ENCODE measurements at places on chromosomes 12 and 14. TPM values are rescaled to one million over a fixed set of nuclear protein-coding genes. Genes with fewer than 3 reads are reported as not detected.

ACYP1 gene
- total RNA-seq: 7.7 TPM

ADAM21 gene
- total RNA-seq: under 0.01 TPM

IFT81 gene
- 8.2 TPM for total RNA-seq

KCNC2 gene
- total RNA-seq: not detected

ACSS3 gene
- 8.9 TPM for total RNA-seq

PTGR2 gene
- total RNA-seq: 17.8 TPM

C1RL gene
- total RNA-seq: 26.2 TPM

KHNYN gene
- 23.9 TPM for total RNA-seq

BCL11B gene
- total RNA-seq: under 0.01 TPM

OVCH1 gene
- not detected for total RNA-seq

TAS2R46 gene
- not detected for total RNA-seq

IFNG-AS1 gene
- not detected for total RNA-seq

DPPA3 gene
- total RNA-seq: not detected

SERPINA5 gene
- total RNA-seq: under 0.01 TPM

SERPINA4 gene
- total RNA-seq: not detected

LACRT gene
- total RNA-seq: not detected

SLCO1B3 gene
- total RNA-seq: not detected

CLEC12A gene
- total RNA-seq: not detected

DHH gene
- not detected for total RNA-seq

TAC3 gene
- total RNA-seq: 0.34 TPM

SLCO1C1 gene
- total RNA-seq: 1.2 TPM

ADAM20 gene
- total RNA-seq: 0.15 TPM

LRFN5 gene
- 2.9 TPM for total RNA-seq

GPR84 gene
- not detected for total RNA-seq

TMEM63C gene
- total RNA-seq: not detected

GMPR2 gene
- total RNA-seq: 54.3 TPM

CELA1 gene
- total RNA-seq: not detected

CARMIL3 gene
- total RNA-seq: under 0.01 TPM

ALG10B gene
- total RNA-seq: 2.0 TPM

TAS2R7 gene
- not detected for total RNA-seq

CNTN1 gene
- total RNA-seq: under 0.01 TPM

CISTR gene
- not detected for total RNA-seq

BICDL1 gene
- total RNA-seq: under 0.01 TPM

LPAR5 gene
- total RNA-seq: not detected

CAMKK2 gene
- 30.0 TPM for total RNA-seq

ANO4 gene
- 2.0 TPM for total RNA-seq

HOXC6 gene
- total RNA-seq: 0.89 TPM

GPR135 gene
- 0.84 TPM for total RNA-seq

FZD10 gene
- not detected for total RNA-seq

GNB3 gene
- 2.2 TPM for total RNA-seq

MIP gene
- total RNA-seq: not detected

ANKS1B gene
- total RNA-seq: not detected

TROAP gene
- total RNA-seq: 40.1 TPM

NYNRIN gene
- 9.6 TPM for total RNA-seq

IRAK3 gene
- 9.4 TPM for total RNA-seq

SPIC gene
- total RNA-seq: not detected

DGKA gene
- 33.3 TPM for total RNA-seq

DBX2 gene
- not detected for total RNA-seq

RNASE2 gene
- not detected for total RNA-seq

SPPL3 gene
- total RNA-seq: 5.2 TPM

CLEC4C gene
- total RNA-seq: not detected

DNAAF2 gene
- 10.1 TPM for total RNA-seq

Measured in bronchus fibroblast of lung (primary cell).